ENCODE measurements at places on chromosomes 4 and X. TPM values are rescaled to one million over a fixed set of nuclear protein-coding genes. Genes with fewer than 3 reads are reported as not detected.
A peak's percentile ranks its signal among the peaks of the same experiment; 100 is the strongest.

- DNase-seq = peak; percentile 82
Observed at GRCh38 chrX:40244980-40245379, 147.2 kb upstream of the BCOR start.

The TMPRSS11F gene
- polyA plus RNA-seq = not detected

The GLOD5 gene
- not detected for polyA plus RNA-seq

DNA sequence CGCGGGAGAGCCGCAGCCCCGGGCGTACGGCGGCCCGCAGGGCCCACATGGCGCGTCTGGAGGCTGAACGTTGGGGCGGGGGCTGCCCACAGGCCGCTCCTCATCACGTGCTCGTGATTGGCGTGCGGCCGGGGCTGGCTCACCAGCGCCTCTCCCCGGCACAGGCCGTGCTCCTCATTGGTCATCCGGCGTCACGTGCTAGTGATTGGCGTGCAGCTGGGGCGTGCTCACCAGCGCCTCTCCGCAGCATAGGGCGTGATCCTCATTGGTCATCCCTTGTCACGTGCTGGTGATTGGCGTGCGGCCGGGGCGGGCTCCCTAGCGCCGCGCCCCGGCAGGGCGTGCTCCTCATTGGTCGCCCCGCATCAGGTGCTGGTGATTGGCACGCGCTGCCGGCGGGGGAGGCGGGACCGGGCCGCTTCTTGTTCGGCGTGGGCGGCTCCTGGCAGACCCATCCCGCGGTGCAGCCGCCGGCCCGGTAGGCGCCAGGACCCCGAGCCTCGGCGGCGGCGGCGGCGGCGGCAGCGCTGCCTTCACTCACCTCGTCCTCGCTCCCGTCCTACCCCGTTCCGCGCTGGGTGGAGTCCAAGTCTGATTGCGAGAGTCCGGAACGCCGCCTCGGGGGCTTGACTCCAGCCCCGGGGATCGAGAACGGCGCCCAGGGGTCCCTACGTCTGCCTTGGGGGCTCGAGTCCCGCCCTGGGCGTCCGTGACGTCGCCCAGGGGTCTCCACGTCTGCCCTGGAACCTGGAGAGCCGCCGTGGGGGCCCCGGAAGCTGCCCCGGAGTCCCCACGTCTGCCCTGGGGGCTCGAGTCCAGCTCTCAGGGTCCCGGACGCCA is at the start of gene GTPBP6:
Gene GTPBP6, minus strand, starts transcription at position 58 of the 840 bp plus-strand sequence. Its CDS starts 9 bp downstream, at position 49.
- DNase-seq = peak; percentile 100

DNA sequence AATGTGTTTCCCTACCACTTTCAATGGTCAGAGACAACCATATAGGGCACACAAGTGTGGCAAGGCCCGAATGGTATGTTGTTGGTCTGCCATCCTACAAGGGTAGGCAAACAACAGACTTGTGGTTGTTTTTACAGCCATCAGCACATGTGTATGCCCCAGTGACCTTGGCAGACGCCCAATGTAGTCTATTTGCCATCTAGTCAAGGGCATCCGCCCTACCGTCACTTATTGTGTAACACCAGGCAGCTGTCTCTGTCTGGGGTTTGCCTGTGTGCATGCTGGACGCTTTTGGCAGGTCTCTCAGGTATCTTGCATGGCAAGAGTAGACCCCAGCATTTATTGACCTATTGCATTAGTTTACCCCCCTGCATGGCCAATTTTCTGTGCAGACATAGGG is 1145.5 kb upstream of the POU3F4 start:
- DNase-seq = no peak

GRCh38 chr4:113314426-113314825 is 265.0 kb downstream of the ANK2 start:
- no peak for DNase-seq

DNA sequence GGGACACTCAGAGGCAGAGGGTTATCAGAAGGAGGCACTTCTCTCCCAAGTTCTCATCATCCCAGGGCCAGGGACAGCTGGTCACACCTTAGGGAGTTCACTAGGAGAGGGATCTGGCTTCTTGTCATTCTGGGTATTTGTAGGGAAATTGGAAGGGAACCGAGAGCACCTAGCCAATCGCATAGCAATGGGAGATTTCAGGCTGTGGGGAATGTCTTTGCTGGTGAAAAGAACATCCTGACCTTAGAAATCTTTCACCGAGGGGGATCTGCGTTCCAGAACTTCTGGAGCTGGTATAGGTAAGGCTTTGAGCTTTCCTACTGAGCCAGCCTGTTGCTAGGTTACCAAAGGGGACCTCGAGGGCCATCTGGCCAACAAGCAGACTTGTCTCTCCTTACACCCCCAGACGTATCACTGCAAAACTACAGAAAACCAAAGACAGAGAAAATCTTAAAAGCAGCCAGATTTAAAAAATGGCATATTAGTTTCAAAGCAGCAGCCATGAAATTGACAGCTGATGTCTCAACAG is 6.8 kb downstream of the HTT-AS start:
- no peak for DNase-seq

The MSL3 gene
- polyA plus RNA-seq = 11.7 TPM

GRCh38 chrX:84453351-84454246 is 48.7 kb downstream of the HDX start:
- no peak for DNase-seq

DNA sequence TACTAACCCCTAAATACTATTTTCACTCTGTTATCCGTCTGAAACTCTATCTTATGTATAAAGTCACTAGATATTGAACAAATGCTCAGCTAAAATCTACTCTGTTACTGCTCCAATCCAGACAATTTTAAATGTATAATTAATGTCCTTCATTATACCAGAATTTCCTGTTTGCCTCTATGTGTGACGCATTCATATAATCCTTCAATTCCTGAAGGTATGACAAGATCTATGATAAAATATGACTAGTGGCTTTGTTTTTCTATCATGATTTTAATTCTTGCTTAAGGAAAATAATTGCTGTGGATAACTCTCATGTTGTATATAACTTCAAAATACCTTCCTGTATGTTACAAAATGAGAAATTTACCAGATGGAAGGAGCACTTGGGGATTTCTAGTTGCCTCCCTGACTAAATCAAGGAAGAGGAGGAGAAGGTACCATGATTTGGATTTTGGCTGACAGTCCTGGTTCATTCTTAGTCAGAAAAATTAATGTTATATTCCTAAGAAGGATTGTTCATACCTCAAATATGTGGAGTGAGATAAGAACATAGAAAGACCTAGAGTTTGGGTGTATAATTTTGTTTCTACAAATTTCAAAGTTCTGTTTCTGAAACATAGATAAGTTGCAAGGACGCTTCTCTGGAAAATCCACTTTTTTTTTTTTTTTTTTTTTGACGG is 4.9 kb downstream of the CXCL6 start:
- DNase-seq = no peak

DNA sequence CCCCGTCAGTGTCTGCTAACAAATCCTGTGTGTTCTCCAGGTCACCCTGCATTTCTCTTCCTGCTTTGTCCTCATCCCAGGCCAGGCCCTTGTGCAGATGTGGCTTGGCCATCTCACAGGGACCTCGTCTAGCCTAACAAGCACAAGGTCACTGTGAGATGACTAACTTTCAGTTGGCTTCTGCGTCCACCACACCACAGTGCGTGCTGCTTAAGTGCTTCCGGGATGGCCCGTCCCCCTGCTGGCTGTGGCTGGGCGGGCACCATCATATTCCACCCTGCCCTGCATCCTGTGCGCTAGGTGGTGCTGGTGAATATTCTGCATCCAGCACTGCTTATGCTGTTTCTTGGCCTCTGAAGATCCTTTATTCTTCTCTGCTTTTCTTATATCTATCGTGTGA is 33.8 kb downstream of the RBBP7 start:
- DNase-seq = peak; percentile 59

The CCNB3 gene
- 0.40 TPM for polyA plus RNA-seq

DNA sequence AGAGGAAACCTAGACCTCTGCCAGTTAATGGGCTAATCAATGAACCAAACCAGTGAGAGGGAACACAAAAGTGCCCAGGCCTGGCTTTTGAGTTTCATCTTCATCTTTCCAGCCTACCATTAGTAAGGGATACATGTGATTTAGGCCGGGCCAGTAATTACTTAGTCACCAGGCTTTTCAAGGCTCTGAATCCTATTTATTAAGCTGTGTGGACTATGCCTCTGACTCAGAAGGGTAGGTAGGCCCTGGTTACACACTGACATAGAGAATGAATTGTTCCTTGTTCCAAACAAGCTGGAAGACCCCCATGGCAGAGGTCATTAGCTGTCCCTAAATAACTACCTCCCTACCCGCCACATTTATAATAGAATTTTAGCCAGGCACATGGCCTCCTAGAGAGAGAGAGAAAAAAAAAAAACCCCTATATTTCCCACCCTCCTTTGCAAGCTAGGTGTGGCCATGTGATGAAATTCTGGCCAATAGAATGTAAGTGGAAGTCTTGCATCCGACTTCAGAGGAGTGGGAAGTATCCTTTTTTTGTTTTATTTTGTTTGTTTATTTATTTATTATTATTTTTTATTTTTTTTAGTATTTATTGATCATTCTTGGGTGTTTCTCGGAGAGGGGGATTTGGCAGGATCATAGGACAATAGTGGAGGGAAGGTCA is 112.3 kb upstream of the BCOR start:
- no peak for DNase-seq

The CCDC120 gene
- 5.4 TPM for polyA plus RNA-seq

The ZNF157 gene
- polyA plus RNA-seq = 1.00 TPM

GRCh38 chr4:102780476-102781144 is 19.8 kb upstream of the MANBA start:
- peak; percentile 20 for DNase-seq

The CXCL3 gene
- not detected for polyA plus RNA-seq

The PDLIM3 gene
- polyA plus RNA-seq = 23.6 TPM

The TCEANC gene
- polyA plus RNA-seq = 3.5 TPM

DNA sequence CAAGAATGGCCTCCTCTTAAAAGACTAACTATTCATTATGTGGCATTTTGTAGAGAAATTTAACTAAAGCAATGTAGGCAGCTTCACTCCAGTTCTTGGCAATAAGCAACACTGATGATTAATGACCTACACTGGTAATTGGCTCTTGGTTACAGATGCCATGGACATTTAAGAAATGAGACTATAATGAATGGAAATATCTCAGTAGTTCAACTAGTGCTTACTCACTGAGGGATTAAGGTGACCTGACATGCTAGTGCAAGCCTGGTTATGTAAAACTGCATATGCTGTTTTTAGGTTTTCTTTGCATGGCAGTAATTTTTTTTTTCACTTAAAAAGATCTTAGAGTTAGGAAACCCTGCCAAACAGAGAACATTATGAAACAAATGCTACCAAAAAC is 152.7 kb upstream of the AADAT start:
- no peak for DNase-seq

All from cardiac muscle cell (in vitro differentiated cells and primary cell).